ENCODE measurements at places on chromosomes 12 and 14.

GRCh38 chr14:78737601-78738000 lies 567.4 kb downstream of the NRXN3 start:
- no peaks in the 10 kb centered on the region for H3K27me3 ChIP-seq
- H3K4me3 ChIP-seq, result no peak overlapping the region
- no peak overlapping the region for H3K27ac ChIP-seq
- H3K36me3 ChIP-seq, result no peaks in the 10 kb centered on the region
- no peak for DNase-seq
- H3K4me1 ChIP-seq, result no peaks in the 10 kb centered on the region

DNA sequence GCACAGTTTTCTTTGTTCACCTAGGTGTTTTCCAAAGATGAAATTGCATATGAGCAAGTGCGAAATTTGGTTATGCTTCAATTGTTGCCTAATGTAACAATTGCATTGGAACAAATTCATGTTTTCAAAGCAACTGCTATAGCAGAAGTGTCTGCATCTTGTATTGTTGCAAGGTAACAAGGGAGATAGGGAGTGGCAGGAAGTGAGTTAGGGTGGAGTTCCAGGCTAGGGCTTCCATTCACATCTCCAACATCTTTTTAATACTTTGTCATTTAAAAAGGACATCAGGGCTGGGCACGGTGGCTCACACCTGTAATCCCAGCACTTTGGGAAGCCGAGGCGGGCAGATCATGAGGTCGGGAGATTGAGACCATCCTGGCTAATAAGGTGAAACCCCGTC lies 312.3 kb upstream of the E2F7 start:
- no peak overlapping the region for H3K27ac ChIP-seq
- DNase-seq, result no peak
- no peaks in the 10 kb centered on the region for H3K27me3 ChIP-seq

DNA sequence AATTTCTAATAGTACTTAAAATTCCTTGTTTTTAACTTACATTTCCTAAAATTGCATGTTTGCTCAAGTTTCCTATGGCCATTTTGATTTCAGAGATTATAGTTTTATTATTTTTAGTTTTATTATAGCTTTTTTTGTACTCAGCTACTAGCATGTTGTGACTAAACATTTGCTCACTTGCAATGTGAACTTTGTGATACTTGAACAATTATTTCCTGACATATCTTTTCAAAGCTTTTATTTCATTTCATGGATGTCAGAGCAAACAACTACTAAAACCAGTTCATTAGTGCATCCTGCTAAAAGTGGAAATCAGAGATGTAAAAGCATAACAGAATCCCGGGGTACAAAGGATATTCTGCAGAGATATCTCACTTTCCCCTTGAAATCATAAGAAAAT lies 33.6 kb upstream of the PCNX4 start:
- H3K27ac ChIP-seq, result no peak overlapping the region
- H3K4me1 ChIP-seq, result no peaks in the 10 kb centered on the region
- H3K36me3 ChIP-seq, result no peaks in the 10 kb centered on the region
- no peak for DNase-seq
- H3K27me3 ChIP-seq, result no peaks in the 10 kb centered on the region

DNA sequence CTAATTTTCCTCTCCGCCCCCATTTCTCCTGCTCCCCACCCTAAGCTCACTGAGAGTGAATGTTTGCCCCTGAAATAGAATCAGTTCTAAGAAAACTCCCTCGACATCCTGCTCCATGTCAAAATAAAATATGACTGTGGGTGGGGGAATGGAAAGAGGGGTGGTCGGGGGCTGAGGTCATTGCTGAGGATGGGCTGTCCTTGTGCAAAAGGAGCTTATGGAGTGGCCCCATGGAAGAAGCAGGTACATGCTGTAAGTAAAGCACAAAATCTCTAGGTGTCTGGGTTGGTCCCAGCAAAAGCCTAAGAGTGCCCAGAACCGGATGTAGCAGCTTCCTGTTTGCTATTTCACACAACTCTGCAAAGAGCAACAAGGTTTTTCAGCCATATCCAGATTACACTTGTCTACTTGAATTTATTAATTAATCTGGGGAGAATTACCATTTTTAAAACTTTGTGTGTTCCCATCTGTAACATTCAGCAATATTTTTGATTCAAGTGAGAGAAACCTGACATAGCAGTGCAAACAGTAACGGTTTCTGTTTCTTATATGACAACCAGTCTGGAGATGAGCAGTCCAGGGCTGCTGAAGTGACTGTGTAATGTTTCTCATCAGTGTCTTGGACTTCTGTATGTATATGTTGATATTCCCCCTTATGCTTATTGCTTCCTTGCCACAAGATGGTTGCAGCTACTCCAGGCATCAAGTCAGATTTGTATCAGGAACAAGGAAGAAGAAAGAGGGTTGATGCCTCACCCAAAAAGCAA lies 40.4 kb upstream of the GZMB start:
- DNase-seq, result no peak
- H3K36me3 ChIP-seq, result no peaks in the 10 kb centered on the region
- H3K4me3 ChIP-seq, result no peak overlapping the region
- H3K27ac ChIP-seq, result no peak overlapping the region

GRCh38 chr12:11321980-11322379 lies 11.7 kb upstream of the PRB4 start:
- no peaks in the 10 kb centered on the region for H3K27me3 ChIP-seq
- DNase-seq, result no peak
- H3K4me3 ChIP-seq, result no peak overlapping the region
- H3K36me3 ChIP-seq, result no peaks in the 10 kb centered on the region
- no peaks in the 10 kb centered on the region for H3K4me1 ChIP-seq
- H3K27ac ChIP-seq, result no peak overlapping the region

- H3K27ac ChIP-seq, result no peak overlapping the region
- no peaks in the 10 kb centered on the region for H3K36me3 ChIP-seq
- H3K4me1 ChIP-seq, result no peaks in the 10 kb centered on the region
- H3K4me3 ChIP-seq, result no peak overlapping the region
- no peaks in the 10 kb centered on the region for H3K27me3 ChIP-seq
These were observed 253.2 kb downstream of the NOVA1 start for GRCh38 chr14:26344596-26344995.

DNA sequence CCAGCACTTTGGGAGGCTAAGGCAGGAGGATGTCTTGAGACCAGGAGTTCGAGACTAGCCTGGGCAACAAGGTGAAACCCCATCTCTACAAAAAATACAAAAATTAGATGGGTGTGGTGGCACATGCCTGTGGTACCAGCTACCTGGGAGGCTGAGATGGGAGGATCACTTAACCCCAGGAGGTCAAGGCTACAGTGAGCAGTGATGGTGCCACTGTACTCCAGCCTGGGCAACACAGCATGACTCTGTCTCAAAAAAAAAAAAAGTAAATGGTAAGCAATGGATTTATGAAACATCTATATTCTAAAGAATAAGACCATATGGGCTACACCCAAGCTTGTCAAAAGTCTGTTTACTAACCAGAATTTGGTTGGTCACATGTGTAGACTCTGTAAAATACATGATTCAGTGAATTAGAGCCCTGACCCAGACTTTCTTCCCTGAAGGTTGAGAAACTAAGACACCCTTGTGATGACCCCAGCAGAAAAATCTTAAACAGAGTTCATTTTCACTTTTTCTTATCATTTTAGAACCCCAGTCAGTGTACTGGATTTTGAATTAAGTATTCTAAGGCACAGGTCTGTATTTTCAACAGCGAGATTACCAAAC lies 12.1 kb downstream of the FGD6 start:
- H3K27ac ChIP-seq, result peak overlapping the region; percentile 57
- no peaks in the 10 kb centered on the region for H3K27me3 ChIP-seq
- H3K36me3 ChIP-seq, result no peaks in the 10 kb centered on the region

DNA sequence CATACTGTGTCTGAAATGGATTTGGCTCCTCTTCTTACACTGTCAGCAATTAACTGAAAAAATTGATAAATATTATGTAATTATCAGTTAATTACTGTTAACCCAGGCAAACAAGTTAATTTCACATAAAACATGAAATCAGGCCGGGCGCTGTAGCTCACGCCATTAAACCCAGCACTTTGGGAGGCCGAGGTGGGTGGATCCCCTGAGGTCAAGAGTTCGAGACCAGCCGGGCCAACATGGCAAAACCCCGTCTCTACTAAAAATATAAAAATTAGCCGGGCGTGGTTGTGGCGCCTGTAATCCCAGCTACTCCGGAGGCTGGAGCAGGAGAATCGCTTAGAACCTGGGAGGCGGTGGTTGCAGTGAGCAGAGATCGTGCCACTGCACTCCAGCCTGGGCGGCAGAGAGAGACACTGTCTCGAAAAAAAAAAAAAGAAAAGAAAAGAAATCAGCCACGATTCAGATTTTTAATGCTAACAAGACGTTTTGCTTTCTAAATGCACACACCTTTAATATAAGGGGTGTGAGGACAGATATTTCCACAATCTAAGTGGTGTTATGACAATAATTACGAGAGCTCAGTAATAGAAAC lies 473 bp upstream of the TMEM19 start:
- peak overlapping the region; percentile 64 for H3K27ac ChIP-seq
- no peak for DNase-seq
- H3K4me3 ChIP-seq, result peak overlapping the region; percentile 79
- no peaks in the 10 kb centered on the region for H3K4me1 ChIP-seq

DNA sequence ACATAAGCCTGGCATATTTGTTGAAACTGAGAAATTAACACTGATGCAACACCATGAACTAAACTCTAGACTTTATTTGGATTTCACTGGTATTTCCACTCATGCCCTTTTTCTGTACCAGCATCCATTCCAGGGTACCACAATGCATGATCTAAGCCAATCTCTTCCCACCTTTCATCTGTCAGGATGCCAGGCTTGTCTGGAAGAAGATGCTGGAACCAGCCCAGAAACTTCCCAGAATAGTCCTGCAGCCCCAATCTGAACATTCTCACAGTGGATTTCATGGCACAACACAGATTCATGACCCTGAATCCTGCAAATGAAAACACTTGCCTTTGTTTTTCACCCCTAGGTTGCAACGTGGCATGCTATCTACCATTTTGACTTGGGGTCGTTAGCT lies 189.3 kb upstream of the LHX5 start:
- no peaks in the 10 kb centered on the region for H3K36me3 ChIP-seq
- no peak overlapping the region for H3K4me3 ChIP-seq
- no peak for DNase-seq
- H3K4me1 ChIP-seq, result no peaks in the 10 kb centered on the region

DNA sequence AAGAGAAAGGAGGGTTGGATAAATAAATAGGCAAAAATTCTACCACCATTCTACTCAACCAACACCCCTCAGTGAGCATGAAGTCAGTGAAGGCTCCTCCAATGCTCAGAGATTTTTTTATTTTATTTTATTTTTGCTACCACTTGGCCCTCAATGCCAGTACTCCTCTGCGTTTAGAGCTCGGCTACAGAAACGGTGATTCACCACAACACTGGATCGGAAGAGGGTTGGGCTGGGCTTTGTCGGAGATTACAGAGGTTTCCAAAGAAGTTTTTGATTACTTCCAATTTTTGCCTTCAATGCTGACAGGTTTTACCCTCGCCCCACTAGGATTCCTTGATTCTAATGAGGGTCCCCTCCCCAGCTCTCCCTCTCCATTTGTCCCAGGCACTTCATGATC lies 1027.2 kb upstream of the TMEM132C start:
- DNase-seq, result peak; percentile 63
- H3K4me1 ChIP-seq, result no peaks in the 10 kb centered on the region
- H3K27me3 ChIP-seq, result no peaks in the 10 kb centered on the region
- no peaks in the 10 kb centered on the region for H3K36me3 ChIP-seq
- no peak overlapping the region for H3K4me3 ChIP-seq
- H3K27ac ChIP-seq, result no peak overlapping the region

DNA sequence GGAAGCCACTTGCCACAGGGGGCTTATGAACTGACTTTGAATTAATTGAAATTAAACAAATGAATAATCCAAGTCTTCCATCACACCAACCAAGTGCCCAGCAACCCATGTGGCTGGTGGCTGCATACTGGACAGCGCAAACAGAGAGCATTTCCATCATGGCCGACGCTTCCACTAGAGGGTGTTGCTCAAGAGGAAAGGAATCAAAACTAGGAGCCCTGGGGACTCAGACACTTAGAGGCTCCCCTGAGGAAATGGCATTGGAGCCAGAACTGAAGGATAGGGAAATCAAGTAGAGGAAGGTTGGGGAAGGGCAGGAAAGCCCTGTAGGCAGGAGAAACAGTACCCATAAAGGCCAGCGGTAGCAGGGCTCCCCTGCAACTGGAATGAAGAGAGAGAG lies 50.6 kb upstream of the NUAK1 start:
- no peaks in the 10 kb centered on the region for H3K4me1 ChIP-seq
- DNase-seq, result no peak
- H3K36me3 ChIP-seq, result no peaks in the 10 kb centered on the region
- H3K27ac ChIP-seq, result no peak overlapping the region
- no peak overlapping the region for H3K4me3 ChIP-seq

- H3K36me3 ChIP-seq, result peaks cover 5% of the 10 kb centered on the region
- DNase-seq, result no peak
- no peaks in the 10 kb centered on the region for H3K4me1 ChIP-seq
- no peak overlapping the region for H3K4me3 ChIP-seq
- no peaks in the 10 kb centered on the region for H3K27me3 ChIP-seq
These were observed 35.4 kb downstream of the MEG3 start for GRCh38 chr14:100861188-100861936.

DNA sequence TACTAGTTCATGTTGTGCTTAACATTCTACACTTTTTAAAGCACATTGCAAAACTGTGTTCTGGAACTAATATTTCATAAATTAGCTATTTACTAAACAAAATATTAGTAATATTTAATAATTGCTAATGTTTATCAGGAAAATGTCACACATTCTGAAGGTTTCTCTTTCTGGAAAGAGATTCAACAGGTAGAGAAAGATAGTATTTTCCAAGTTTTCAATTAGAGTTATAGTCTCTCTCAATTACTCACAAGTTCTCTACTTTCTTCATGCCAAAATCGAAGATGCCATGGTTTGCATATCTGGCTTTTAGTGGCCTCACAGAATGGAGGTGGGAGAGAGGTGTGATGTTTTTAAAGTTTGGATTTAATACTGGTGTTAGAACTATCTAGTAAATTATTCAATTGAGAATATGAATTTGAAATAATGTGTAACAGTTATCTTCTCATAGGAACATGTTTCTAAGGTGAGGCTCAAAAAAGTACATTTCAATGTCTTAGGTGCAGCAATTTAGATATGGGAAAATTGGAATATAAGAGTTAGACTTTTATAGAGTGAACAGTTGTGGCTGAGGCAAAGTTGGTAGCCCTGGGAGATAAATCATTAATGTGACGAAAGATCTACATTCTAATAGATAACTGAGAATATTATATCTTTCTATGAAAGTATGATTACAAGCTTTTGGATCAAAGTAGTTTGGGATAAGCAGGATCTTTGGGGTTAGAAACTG lies 1.5 kb downstream of the LUM start:
- H3K27me3 ChIP-seq, result no peaks in the 10 kb centered on the region
- H3K36me3 ChIP-seq, result no peaks in the 10 kb centered on the region
- H3K4me3 ChIP-seq, result peak overlapping the region; percentile 68
- H3K4me1 ChIP-seq, result peaks cover 11% of the 10 kb centered on the region
- H3K27ac ChIP-seq, result peak overlapping the region; percentile 23
- no peak for DNase-seq

- no peaks in the 10 kb centered on the region for H3K4me1 ChIP-seq
- H3K27ac ChIP-seq, result no peak overlapping the region
- H3K36me3 ChIP-seq, result no peaks in the 10 kb centered on the region
These were observed 194.2 kb downstream of the ADGRD1 start for GRCh38 chr12:131147894-131148293.

DNA sequence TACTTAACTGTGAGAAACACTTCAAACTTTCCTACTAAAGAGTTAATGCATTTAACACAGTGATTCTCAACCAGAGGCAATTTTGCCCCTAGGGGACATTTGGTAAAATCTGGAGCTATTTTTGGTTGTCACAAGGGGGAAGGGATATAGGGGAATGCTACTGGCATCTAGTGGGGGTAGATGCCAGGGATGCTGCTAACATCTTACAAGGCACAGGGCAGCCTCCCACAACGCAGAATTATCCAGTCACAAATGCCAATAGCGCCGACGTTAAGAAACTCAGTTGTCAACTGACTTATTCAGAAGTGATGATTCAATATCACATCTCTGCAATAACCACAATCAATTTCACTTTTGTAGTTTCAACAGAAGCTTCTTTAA lies 2.0 kb downstream of the EEA1 start:
- H3K4me3 ChIP-seq, result peak overlapping the region; percentile 86
- no peaks in the 10 kb centered on the region for H3K27me3 ChIP-seq
- H3K36me3 ChIP-seq, result no peaks in the 10 kb centered on the region
- peak overlapping the region; percentile 87 for H3K27ac ChIP-seq

Data from fibroblast of lung (primary cell).